NCI-H2081 (cell line): ENCODE measurements at places on chromosomes 1 and 21.

GRCh38 chr1:37825506-37825905 lies 17.5 kb upstream of the YRDC start:
- no peak for DNase-seq

DNA sequence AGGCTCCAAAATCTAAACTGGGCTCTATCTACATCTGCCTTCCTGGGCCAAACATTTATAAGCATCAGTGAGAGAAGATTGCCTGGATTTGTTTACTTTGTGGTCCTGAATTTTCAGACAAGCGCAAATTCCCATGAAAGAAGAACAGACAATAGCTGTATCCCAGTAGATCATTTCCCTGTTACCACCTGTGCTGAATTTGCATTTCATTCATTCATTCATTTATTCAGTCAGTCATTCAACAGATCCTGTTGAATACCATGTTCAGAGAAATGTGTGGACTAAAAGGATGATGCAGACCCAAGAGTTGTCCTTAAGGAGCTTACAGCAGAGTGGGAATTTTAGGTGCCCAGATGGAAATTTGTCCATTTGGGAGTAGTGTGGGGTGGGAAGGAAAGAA lies 2.2 kb downstream of the PGM1 start:
- no peak for DNase-seq

- no peak for DNase-seq
These were observed 14.1 kb downstream of the DISP1 start for GRCh38 chr1:222828939-222829338.

- DNase-seq = no peak
These were observed 129.8 kb downstream of the PLPPR5 start for GRCh38 chr1:98874828-98875227.

- DNase-seq = no peak
These were observed 779 bp downstream of the SLC44A3 start for GRCh38 chr1:94820936-94821335.

DNA sequence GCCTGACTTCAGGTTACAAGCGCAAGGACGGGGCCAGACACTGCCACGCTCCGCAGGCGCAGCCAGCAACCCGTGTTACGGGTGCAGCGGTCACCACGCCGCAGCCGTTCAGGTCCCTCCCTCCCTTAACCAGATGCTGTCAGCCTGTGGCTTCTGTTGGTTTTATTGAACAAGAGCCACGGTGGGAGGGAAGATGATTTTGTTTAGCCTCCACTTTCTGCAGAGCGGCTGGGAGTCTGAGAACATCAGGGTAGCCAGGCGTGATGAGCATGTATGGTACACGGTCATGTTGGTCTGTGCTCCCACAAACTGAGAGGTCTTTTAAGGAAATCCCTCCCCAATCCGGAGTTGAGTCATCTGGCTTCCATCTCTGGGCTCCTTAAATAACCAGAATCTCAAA lies 18.5 kb upstream of the ADARB1 start:
- DNase-seq = no peak

DNA sequence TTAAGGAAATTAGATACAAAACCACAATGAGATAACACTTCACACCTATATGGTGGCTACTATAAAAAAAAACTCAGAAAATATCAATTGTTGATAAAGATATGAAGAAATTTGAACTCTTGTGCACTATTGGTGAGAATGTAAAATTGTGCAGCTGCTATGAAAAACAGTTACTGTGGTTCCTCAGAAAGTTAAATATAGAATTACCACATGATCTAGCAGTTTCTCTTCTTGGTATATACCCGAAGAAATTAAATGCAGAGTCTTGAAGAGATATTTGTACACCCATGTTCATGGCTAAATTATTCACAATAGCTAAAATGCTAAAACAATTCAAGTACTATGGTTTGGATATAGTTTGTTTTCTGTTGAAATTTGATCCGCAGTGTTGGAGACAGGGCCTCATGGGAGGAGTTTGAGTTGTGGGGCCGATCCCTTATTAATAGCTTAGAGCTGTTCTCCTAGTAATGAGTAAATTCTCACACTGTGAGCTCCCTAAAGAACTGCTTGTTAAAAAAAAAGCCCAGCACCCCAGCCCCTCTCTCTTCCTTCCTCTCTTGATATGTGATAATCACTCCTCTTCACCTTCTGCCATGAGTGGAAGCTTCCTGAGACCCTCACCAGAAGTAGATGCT lies 1412.1 kb downstream of the PLA2G4A start:
- DNase-seq = no peak

DNA sequence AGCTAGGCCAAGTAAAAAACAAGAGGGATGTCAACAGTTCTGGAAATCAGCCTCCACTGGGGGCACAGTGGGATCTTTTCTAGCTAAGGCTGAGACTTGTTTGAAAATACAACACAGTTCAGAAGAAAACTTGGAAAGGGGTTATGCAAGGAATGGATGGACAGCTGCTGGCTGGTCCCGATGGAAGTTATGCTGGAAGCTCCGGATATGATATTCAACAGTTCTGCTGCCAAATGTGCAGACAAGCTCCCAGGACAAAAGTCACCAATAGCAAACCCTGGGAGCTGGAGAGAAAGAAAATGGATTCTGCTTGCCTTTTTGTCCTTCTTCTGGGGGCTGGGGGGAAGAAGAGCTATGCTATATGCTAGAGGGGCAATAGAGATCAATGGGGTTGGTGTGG lies 14.3 kb downstream of the LMX1A start:
- DNase-seq = no peak

- no peak for DNase-seq
These were observed 21.1 kb downstream of the COL11A1 start for GRCh38 chr1:103087256-103087655.

DNA sequence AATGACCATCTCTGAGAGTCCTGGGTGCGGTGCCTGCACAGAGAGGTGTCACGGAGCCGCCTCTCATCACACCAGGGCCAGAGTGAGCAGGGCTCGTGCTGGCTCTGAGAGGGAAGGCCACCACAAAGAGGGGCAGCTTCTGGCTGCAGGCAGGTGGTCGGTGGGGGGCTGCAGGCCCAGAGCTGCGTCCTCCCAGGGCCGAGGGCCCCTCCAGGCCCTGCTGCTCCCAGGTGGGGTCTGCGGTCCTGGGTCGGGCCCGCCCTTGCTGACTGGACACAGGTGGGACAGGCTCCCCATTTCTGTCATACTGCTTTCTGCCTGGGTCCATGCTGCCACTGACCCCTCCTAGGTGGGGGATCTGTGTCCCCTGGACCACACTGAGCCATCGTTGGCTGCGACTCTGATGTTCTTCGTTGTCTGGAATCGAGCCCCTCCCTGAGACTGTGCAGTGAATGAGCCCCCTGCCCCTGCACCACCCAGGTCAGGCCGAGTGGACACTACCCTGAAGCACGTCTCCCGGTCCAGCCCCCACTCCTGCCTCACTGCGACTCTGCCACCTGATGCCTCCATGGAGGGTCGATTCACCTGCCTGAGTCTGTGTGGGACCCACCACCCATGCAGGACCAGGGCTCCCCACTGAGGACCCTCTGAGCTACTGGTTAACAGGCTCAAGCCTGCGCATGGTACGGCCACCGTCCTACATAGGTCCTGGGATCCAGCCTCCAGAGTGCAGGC lies 332.0 kb upstream of the VAMP3 start:
- no peak for DNase-seq

DNA sequence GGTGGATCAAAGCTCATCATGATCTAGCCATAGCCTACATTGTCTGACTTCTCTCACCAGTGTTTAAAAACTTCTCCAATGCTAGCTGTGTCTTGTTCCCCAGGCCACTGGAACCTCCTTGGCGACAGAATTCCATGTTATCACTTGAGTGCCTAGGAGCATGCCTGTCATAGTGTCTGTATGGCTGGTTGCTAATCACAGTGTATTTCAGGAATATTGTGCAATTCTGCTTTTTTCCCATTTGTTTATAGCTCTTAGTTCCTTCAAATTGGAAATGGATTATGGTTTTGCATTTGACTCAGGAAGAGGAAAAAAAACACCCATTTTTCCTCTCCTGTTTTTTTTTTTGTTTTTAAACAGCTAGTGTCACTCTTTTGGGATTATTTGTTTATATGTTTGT lies 25.5 kb downstream of the ROR1 start:
- no peak for DNase-seq

GRCh38 chr1:235930543-235930942 lies 63.8 kb upstream of the LYST start:
- DNase-seq = no peak

DNA sequence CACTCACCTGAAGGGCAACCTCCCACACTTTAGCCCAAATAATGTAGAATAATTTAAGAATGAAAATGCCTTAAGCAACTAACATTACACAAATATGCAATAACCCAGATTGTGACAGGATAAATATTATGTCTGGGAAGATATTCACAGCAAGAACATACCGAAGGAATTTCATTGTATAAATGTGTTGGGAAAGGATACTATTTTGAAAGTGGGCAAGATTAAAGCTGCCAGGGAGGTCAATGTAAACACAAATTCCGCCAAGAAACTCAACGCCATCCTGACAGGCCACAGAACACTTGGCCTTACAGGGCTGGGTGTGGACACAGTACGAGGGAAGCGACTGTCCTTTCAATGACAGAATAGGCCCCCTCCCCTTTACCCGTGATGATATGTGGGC lies 173.3 kb downstream of the RUNX1 start:
- DNase-seq = no peak

GRCh38 chr1:74486036-74486435 lies 26.4 kb downstream of the LRRC53 start:
- no peak for DNase-seq

DNA sequence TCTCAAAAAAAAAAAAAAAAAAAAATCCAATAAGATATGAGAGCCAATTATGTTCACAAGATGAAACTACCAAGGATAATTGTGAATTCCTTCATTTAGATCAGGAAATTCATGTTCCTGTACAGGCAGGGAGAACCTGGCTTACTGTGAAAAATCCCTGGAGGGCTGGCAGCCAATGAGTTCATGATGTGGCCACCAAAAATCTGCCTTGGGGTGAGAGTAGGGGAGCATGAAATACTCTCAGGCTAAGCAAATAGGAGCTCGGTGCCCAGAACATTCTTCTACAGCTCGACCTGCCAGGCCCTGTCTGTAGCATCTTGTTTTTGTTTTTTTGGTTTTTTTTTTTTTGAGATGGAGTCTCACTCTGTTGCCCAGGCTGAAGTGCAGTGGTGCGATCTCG lies 50.1 kb downstream of the PIK3CD start:
- no peak for DNase-seq

DNA sequence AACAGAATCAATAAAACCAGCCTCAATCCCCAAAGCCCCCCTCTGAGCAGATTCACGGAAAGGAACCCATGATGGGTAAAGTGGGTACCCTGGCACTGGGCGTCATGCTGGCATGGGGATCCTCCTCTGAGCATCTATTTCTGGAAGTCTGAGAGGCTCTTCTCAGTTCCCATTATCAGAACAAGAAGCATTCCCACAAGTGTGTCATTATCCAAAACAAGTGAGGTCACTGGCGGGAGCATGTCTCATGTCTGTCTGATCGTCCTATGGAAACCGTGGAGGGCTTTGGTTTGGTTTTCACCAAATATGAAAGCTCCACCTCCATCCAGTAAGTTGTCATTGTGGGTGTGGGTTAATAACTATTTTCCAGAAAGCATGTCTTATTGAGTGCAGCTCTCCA lies 70.7 kb downstream of the PGM1 start:
- no peak for DNase-seq

DNA sequence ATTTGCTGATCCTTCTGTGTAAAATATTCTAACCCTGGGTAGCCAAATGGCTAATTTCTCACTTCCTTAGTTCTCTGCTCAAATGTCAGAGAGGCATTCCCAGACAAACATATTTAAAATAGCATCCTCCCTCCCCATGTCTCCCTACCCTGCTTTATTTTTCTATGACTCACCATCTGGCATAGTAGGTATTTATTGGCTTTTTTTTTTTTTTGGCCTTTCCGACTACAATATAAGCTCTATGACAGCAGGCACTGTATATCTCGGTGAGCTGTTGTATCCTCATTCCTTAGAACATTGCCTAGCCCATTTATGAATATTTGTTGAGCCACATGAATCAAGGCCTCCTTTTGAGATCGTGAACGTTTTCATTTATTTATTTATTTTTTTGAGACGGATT lies 1.5 kb upstream of the NEK7 start:
- DNase-seq = no peak

GRCh38 chr1:162687870-162688269 lies 55.6 kb downstream of the DDR2 start:
- DNase-seq = no peak

DNA sequence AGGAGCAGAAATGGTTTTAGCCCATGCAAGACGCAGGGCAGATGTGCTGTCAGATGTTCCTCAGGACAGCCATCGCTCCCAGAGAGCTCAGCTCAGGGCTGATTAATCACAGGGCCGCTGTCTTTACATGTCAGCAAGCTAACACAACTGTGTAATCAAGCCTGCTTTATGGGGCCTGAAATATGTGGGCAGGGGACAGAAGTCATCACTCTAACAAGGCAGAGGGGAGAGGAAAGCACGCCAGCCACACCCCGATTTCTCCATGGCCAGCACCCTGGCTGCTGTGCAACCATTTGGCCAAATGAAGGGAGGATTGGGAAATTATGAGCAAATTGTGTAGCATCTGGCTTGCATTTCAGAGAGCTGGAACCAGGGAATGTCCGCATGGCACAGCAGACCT lies 368.8 kb downstream of the NPHP4 start:
- DNase-seq = no peak

- DNase-seq = no peak
These were observed 6.5 kb upstream of the C2CD4D start for GRCh38 chr1:151846062-151846568.

DNA sequence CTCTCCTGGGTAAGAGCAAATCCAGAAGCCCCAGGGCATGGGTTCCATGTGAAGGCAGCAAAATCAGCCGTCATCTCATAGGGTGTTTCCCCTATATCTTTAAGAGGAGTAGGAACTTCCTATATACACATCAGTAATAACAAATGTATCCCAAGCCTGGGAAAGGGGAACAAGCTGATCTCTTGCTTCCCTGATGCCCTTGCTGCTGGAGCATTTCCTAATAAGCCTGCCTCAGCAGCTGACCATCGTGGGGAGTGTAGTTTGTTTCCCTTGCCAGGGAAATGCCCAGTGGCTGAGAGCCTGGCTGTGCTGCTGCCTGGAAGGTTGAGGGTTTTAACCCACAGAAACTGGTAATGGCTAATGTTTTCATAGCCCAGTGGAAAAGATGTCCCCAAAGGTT lies 177.0 kb downstream of the NPHP4 start:
- no peak for DNase-seq

DNA sequence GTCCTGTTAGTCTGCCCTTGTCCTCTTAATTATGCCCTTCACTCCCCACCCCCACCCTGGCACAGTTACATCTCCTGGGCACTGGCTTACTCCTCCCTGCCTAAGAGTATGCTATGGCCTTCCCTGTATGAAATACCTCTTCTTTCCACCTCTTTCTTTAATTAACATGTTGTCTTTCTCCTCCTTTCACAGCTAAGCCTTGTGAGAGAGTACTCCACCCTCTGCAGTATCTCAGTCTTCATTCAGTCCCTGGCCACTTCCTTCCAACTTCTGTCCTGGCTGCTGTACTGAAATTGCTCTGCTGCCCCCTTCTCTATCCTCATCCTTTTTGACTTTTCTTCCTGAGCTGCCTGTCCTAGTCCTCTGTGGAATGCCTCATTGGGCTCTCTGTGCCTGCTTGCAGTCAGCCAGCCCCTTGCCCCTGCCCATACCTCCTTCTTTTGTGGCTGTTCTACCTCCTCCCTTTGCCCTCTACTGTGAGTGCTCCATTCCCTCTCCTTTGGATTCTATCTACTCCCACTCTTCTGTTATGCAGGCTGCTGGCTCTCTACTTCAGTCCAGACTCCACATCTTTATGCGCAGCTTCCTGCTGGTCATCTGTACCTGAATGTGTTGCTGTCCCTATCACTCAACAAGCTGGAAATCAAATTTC lies 8.3 kb downstream of the NOS1AP start:
- DNase-seq = no peak
